NCI-H2081 treated with DMSO at 0.1 percent for 48 hours (cell line): ENCODE measurements at places on chromosomes 12 and 14.

DNA sequence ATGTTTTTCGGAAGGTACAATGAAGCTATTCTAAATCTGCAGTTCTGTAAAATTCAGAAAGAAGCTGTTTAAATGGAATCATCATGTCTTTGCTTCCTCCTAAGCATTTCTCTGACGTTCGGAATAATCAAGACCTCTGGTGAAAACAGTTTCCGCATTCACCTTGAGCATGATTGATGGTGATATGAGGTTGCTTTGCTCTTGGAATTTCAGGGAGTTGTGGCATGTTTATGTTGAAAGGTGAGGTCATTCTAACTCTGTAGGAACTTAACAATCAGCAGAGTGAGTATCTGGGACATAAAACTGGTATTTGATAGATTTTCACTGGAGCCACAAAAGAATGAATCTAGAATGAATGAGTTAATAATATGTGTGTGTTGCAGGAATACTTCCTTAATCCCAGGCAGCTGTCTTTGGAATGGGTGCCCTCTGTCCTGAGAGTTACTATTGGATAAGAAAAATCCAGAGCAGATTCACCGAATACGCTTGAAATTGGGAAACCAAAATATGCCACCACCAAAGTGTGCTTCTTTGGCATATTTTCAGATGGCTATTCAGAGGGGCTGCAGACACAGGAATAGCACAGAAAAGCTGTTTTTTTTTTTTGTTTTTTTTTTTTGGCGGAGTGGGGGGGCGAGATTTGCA, 599.1 kb downstream of the CCER1 start:
- DNase-seq = no peak

- DNase-seq = no peak
These were observed 10.6 kb upstream of the CLEC12A start for GRCh38 chr12:9960590-9960989.

DNA sequence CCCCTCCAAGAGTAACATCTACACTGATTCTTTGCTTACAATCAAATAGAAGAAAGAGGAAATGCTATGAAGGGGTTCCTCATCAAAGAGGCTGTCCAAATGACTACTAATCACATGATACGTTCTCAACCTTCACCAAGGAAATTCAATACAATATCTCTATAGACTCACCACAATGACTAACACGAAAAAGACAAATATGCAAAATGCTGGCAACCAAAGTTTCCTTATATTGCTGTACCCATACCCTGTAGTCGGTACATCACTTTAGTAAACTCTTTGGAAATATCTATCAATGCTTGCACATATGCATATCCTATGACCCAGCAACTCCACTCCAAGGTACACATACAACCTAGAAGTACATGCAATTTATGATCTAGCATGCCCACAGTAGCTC, 1296.6 kb downstream of the AACS start:
- no peak for DNase-seq

DNA sequence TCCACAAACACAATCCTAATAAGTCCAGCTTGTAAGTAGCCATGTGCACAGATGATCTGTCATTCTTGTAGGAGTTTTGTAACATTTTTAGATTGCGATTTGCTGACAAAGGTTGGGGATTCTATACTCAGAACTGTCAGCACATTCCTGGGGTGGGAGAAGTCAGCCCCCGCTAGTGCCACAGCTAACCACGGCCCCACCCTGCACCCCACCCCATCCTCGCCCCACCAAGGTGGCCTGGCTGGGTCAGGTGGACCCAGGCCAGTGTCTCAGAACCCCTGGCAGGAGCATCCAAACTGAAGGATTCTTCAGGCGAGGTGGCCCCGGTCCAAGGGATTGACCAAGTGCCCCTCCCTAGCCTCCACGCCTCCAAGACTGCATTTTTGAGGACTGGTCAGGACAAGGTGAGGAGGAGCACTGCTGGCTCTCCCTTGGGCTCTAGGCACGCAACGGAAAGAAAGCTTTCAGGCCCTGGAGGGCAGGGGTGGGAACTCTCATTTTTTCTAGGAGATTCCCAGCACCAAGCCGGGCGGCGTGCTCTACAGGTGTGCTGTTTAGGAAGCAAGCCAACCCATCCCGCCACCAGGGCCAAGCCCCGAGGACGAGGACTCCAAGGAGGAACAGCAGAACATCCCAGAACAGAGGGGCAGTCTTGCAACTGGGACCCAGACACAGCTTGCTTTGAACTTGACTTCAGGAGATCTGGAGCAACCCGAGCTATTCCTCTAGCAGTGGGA, 172.8 kb downstream of the BCL11B start:
- no peak for DNase-seq

- DNase-seq = peak; percentile 39
These were observed 1.4 kb upstream of the ASIC1 start for GRCh38 chr12:50055831-50056638.

DNA sequence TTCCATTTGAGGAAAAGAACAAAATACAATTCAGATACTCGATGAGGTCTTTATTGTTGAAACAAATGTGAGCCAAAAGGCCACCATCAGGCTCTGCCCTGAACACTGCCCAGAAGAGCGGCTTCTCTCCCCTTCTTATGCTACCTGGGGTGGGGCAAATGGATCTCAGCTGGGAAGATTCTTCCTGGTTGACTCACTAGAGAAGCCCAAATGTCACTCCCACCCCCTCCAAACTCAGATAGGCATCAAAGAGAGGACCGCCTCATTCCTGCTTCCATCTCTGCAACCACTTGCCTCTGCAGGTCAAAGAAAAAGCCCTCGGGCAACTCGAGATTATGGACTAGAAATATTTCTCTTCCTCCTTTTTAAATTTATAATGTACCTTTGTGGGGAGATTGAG, 55.8 kb downstream of the TBX3 start:
- no peak for DNase-seq

- DNase-seq = no peak
These were observed 138.1 kb downstream of the TMEM117 start for GRCh38 chr12:43973993-43974392.

- no peak for DNase-seq
These were observed 218.4 kb downstream of the ADAMTS20 start for GRCh38 chr12:43333644-43334043.

DNA sequence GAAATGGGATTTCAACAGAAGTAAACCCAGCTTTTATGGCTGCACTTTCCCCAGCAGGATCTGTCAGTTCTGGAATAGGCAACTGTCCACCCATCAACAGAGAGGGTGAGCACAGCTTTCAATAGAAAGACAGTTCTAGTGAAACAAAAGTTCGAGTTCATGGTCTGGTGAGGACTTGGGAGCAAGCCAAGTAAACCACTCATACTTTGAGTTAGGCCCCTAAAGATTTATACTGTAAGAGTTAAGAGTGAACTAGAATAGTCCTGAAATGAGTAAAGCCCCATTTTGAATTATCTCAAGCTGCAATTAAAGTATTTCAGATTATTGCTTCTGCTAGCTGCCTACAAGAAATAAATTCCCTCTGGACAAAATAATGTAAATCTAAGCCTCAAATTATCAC, 82.6 kb downstream of the METTL25 start:
- DNase-seq = no peak

DNA sequence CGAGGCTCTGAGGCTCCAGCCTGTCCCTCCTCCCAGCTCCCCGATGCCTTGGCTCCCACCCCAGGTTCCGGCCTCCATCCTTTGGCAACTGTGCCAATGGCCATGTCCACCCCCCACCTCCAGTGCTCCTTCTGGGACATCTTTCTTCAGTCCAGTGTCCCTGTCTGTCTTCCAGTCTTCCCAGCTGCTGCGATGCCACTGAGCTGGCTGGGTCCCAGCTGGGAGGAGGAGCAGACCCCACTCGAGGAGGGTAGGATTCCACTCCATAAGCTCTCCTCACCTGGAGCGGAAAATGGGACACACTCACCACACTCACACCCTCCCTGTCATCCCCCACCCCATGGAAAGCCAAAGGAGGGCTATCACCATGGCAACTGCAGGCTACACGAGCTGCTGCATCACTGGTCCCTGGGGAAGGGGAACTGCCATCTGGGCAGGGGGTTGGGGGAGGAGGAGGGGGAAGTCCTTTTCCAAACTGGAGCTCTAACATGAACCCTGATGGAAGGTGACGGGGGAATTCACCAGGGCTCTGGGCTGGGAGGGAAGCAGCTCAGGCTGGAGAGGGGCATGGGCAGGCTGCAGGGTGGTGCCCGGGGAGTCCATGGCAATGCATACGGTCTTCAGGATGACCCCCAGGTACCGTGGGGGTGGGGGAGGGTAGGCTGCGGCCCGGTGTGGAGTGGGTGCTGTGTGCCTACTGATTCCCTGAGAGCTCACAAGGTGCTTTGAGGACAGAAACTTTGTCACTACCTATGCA, 94.3 kb downstream of the LRRC74A start:
- DNase-seq = peak; percentile 18

DNA sequence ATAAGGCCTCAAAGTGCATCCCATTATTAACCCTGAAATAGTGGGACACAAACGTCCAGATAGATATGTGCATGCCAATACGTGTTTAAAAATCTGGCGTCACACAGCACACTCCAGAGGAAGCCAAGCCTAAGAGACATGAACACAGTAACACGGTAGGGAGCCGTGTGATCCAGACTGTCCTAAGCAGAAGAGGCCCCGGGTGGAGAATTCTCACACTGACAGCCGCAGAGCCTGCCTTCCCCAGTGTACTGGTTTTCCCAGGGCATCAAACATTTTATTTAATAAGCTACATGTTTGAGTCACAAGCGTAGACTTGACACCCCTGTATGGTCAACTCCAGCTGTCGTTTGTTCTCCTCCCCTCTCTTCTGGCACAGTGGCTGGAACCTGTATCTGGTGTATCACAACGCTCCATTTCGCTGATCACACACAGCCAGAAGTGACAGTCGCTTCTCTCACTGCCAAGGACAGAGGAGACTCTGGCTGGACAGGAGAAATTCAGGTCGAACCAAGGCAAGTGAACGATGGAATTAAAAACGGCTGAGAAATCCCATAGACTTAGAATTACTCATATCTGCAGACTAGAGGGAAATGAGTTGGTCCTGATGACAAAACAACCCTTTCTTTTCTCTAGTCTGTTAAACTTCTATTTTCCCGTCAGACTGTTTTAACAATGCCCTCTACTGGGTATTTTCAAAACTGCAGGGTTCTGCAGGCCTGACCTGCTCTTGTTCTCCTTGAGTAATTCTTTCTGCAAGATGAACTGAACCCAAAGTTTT, 359.9 kb downstream of the RGS6 start:
- no peak for DNase-seq

- no peak for DNase-seq
These were observed 2.6 kb downstream of the C12orf42 start for GRCh38 chr12:103493199-103493598.
